GM19239 (cell line): ENCODE measurements at places on chromosomes 4 and X.

DNA sequence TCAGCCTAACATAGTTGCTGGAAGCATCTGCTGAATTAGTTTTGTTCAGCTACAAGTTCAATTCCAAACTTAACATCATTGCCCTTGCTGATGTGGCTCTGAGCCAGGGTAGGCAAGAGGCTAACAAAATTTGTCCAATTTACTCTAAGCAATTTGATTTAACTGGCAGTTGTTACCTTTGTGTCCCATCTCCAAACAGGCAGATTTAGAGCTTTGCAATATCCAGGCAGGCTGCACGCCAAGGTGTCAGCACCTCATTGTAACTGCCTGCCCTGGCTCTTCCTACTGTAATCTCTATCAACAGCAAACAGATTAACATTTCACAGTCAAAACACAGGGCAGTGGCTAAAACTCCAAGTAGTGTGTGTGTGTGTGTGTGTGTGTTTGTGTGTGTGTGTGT is 2070.6 kb downstream of the PCDH7 start:
- DNase-seq = no peak

DNA sequence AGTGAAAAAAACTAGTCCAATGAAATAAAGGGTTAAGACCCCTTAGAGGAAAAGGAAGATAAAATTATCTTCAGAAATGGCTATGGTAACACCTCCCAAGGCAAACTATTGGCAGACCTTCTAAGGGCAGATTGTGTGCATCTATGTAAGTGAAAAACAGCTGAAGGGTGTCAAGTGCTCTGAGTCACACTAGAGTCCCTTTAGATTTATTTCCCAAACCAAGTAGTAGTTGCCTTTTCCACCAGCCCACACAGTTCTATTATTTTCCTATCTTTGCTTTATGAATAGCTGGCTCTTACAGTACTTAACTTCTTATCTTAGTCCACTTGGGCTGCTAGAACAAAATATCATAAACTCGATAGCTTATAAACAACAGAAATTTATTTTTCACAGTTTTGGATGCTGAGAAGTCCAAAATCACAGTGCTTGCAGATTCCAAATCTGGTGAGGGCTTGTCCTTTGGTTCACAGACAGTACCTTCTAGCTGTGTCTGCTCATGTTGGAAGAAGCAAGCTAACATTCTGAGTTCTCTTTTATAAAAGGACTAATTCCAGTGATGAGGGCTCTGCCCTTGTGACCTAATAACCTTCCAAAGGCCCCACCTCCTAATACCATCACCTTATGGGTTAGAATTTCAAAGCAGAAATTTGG is 143.6 kb downstream of the GRID2 start:
- no peak for DNase-seq

DNA sequence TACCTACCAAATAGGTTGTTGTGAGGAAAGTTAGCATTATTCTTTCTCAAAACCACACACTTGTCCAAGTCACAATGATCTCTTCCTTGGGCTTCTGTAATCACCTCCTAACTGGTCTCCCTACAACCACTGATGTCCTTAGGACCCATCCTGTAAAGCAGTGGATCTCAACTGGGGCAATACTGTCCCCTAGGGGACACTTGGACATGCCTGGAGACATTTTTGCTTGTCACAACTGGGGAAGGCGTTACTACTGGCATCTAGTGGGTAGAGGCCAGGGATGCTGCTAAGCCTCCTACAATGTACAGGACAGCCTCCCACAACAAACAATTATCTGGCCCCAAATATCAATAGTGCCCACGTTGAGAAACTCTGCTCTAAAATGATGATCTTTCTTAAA is 118.7 kb upstream of the AP1S2 start:
- DNase-seq = no peak

DNA sequence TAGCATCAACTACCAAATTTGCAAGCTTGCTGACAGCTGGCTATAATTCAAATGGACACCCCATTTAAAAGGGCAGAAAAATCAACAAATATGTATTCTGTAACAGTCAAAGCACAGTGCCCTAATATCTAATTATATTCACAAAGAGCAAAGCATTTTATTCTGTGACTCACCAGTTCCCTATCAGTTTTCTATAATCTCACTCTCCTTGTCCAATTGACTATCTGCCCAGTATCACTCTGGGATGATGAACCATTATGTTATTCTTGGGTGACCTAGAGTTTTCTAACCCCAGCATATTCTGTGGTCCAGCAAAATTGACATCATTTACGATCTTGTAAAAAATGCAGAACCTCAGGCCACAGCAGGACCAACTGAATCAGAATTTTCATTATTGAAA is 82.0 kb upstream of the FREM3 start:
- no peak for DNase-seq

DNA sequence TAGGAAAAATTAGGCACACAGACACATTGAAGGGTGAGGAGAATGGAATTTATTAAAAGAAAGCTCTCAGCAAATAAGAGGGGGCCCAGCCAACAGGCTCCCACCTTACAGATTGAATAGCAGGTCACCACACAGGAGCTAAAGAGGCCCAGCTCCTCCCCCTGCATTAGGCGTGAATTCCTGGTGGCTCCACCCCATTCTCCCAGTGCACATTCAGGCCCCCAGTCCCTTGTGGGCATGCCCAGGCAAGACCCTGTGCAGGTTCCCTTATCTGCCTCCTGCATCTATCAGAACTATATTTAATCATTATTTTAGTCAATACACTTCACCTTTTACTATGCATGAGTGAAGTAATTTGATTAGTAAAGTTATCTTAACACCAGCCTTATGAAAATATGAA is 856.3 kb upstream of the NDST4 start:
- DNase-seq = no peak

- no peak for DNase-seq
These were observed 22.2 kb downstream of the SMIM43 start for GRCh38 chr4:121742794-121743193.

DNA sequence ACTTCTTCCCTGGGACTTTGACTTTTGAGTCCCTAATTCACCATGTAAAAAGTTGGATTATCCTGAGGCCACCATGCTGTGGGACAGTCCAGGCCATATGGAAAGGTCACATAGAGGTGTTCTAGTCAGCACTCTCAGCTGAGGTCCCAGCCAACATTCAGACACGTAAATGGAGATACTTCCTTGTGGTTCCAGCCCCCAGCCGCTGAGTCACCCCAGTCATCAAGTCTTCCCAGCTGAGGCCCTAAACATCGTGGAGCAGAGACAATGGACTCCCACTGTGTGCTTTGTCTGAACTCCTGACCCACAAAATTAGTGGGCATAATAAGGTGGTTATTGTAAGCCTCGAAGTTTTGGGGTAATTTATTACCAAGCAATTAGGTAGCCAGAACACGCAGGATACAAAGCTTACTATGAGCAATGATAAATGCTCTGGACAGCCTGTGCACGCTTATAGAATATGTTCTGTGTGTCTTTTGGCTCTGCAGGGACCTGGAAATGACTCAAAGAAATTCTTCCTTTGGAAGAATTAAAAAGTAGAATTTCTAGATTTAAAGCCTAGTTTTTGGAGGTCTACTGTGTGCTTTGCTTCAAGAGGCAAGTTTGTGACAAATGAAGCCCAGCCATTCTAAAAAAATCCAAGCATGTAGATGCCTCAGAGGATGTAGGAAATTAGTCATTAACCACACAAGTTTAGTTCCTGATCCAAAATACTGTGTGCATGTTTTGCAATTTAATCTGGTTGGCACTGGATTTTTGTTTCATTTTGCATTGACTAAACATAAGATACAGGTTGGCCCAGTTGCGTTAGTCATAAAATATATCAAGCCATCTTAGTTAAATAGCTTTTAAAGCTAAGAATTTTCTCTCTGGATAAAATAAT is 33.2 kb upstream of the SLC9A7 start:
- DNase-seq = peak; percentile 6

DNA sequence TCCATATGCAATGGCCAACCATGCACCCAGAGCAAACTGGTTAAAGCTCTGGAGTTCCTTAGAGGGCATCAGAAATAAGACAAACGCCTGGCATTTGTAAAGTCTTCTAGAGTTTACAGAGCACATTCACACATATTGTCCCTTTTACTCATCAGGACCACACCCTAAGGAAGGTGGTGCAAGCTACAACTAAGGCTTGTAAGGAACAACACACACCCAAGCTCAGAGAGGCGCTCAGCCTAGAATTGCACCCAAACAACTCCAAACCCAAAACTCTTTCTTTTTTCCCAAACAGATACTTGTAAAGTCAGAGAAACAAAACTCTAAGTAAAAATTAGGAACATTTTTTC is 46.1 kb downstream of the SMPX start:
- no peak for DNase-seq
